Right renal pelvis (tissue), 4 donors: ENCODE measurements at places on chromosomes 1 and 21.

DNA sequence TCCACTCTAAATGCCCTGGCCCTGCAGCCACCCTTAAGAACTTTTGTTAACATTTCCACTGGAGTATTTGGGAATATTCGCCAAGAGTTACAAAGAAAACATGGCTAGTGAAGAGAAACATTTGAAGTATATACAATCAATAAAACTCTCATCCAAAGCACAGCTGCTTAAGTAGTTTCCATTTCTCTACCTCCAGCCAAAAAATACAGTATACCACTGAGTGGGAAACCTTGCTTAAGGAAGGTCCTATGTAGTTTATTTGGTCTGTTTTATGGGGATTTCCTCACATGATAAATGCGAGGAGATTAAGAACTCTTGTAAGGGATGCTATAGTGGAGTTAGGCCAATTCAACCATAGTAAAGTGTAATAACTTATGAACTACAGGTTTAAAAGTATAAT lies 382.5 kb downstream of the NEGR1 start:
- no peak for DNase-seq

- no peak for DNase-seq
Observed at GRCh38 chr1:9420835-9421532, 118.3 kb upstream of the SLC25A33 start.

DNA sequence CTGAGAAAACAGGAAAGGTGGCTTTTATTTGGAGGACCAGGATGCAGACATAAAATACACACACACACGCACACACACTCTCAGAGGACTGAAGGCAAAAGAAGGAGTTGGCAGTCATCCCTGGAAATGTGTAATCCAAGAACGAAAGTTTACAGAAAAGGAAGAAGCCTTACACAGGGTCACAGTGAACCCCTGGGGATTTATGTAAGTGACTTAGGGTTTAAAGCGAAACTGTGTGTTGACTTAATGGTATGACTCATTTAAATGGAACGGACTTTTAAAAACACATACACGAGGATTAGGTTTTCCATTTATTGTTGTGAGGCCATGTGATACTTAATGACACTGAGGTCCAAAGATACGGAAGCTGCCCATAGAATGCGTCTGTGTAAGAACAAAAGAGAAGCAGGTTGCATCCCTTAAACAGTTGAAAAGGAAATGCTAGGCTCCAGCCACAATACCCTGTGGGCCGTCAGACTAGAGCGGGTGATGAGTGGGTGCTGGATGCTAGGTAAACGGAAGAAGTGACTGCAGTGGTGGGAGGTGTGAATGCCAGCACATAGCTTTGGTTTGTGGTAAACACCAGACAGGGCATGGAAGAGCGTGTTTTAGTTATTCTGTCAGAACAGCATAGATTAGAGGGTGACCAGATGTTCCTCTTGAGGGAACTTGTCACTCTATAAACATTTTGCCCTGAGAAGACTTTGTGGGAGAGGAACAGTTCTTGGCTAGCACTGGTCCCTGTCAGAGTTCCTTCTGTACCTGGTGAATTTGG lies 21.6 kb upstream of the BCL10 start:
- DNase-seq: no peak

GRCh38 chr21:36504067-36505058 lies 24.4 kb upstream of the CLDN14 start:
- DNase-seq: peak; percentile 30

DNA sequence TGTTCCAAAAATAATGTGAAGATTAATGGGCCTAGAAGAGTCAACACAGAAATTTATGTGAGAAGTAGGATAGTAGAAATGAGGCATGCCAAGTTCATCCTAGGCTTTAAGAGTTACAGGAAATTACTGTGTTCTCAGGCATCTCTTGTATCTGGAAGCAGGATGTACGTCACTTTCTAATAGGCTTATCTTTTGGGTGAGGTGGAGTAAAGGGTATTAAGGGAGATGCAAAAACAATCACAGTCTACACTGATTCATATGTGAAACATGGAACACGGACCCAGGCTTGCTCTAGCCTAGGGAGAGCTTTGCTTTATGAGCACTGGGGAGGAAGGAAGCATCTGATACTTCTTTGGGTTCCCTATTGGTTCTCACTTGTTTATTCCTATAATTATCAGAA lies 84.5 kb upstream of the RGS4 start:
- no peak for DNase-seq

GRCh38 chr21:36792505-36792967 lies 93.6 kb downstream of the SIM2 start:
- DNase-seq: no peak

DNA sequence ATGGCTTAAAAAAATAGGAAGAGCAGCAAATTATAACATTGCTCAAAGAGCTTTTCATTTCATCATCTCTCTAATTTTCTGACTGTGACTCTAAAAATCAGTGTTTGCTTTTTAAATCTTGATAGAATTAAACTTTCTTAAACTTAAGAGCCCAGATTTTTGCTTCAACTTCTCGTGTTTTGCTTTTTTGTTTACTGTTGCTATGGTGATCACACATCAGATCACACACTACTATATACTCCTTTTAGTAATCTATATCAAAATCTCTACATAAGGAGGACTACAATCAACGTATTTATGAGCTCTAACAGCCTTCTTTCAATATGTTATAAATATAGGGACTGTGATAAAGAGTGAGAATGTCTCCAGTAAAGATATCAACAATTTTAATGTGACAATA lies 537.3 kb downstream of the KCNT2 start:
- DNase-seq: no peak

DNA sequence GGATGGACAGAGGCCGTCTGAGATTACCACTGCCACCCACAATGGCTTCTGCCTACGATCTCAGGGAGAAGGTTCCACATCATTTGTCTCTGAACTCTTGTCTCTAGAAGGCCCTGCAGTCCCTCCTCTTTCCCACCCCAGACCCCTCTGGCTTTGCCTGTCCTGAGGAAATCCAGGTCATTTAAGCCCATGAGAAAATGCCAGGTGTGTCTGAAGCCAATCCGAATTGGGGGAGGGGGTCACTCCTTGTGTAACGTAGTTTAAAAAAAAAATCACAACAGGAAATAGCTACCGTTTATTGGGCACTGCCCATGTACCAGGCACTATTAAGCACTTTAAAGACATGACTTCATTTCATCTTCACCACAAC lies 7.5 kb upstream of the MYOM3 start:
- DNase-seq: no peak

- DNase-seq: no peak
Observed at GRCh38 chr1:208944981-208945451, 638.5 kb upstream of the CAMK1G start.

- no peak for DNase-seq
Observed at GRCh38 chr1:198794498-198794897, 155.7 kb downstream of the PTPRC start.

DNA sequence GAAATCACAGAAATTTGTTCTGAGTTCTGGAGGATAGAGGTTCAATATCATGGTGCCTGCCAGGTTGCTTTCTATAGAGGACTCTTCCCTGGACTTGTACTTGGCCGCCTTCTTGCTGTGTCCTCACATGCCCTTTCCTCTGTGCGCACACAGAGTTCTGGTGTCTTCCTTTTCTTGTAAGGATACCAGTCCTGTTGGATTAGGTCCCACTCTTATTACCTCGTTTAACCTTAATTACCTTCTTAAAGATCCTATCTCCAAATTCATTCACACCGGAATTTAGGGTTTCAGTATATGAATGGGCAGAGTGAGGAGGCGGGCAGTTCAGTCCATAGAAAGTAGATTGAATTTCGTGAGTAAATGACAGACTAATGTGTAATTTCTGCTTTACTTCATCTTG lies 413.9 kb downstream of the NCAM2 start:
- DNase-seq: no peak

GRCh38 chr21:37087188-37087587 lies 14.1 kb downstream of the TTC3 start:
- DNase-seq: no peak

GRCh38 chr1:232581932-232582331 lies 48.0 kb downstream of the SIPA1L2 start:
- DNase-seq: no peak

DNA sequence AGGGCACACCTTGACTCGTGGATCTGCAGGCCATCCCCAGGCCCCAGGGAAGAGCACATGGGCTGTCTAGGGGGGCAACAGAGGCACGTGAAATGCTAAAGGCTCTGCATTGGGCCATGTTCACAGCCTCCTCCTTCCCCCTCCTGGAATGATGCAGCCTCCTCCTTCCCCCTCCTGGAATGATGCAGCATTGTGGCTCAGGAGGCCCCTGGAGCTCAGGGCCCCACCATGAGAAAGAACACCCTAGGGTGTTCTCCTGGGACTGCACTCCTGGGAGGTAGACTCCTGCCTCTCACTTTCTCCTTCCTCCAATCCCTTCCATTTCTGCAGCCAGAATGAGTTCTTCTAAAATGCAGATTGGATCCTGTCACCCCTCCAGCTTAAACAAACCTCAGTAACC lies 1.5 kb upstream of the IGFN1 start:
- DNase-seq: no peak

GRCh38 chr1:27349784-27350662 lies 8.2 kb downstream of the SYTL1 start:
- DNase-seq: no peak

GRCh38 chr1:36665478-36666080 lies 182.9 kb upstream of the CSF3R start:
- DNase-seq: no peak

- DNase-seq: no peak
Observed at GRCh38 chr1:61241973-61242381, 159.6 kb downstream of the NFIA start.

DNA sequence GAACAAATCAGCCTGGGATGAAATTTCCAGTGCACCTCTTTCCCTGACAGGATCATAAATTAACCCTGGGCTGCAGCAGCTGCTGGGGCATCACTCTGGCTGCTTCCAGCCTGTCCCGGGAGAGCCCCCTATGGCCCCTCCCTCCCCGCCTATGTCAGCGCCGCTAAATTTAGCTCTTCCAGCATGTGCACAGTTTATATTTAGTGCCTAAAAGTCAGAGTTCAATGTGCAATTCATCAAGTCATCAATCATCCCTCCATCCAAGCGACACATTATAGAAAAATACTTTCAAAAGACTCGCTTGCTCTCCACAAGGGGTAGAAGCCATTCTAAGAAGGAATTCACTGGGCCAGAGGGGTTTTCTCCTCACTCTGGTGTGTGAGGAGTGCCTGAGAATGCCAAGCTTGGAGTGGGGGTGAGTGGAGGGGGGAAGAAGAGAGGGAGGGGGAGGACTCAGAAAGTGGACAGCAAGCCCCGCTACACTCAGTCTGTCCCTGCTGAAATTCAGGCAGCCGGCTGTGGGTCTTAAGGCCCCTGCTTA lies 37.4 kb downstream of the XCL1 start:
- peak; percentile 60 for DNase-seq

- DNase-seq: no peak
Observed at GRCh38 chr1:209642816-209643215, 9.4 kb downstream of the LAMB3 start.

DNA sequence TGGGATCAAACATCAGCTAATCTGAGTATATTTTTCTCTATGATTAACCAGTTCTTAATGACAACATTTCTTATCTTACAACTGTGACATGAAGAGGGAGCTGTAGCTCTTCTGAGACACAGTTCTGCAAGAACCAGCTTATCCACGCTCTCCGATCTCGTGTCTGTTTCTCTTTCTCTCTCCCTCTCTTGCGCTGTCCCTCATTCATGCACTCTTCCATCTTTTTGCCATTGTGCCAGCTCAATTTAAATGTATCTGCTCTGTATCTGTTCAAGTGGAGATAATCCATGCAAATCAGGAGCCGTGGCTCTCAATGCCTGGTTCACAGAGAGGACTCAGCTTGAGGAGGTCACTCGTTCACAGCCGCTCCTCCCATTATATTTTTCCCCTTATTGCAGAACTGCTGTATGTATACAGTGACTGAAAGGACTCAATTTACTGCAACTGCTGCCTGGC lies 494.7 kb upstream of the ADGRL2 start:
- peak; percentile 41 for DNase-seq
